ENCODE measurements at places on chromosomes 1 and 21. TPM values are rescaled to one million over a fixed set of nuclear protein-coding genes. Genes with fewer than 3 reads are reported as not detected.
A peak's percentile ranks its signal among the peaks of the same experiment; 100 is the strongest.

DNA sequence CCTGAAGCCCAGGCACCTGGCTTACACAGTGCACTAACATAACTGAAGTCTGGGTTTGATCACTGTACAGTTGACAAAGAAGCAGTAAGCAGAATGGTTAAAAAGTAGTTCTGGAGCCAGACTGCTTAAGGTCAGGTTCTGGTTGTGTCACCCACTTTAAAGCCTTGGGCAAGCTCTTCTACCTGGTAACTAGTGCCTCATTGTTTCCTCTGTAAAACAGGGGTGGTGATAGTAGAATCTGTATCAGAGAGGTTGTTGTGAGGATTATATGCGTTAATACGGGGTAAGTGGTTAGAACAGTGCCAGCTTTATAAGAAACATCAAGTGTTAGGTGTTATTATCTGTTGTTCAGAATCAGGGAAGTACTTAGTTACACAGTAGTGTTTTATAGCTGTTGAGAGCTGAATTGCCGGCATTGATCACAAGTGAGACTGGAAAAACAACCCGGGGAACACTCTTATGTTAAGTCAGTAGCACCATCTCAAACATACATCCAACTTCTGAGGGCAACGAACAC, 3.7 kb downstream of the BACH1 start:
- DNase-seq: no peak

GRCh38 chr1:18739897-18740296, 109.3 kb downstream of the PAX7 start:
- no peak for DNase-seq

DNA sequence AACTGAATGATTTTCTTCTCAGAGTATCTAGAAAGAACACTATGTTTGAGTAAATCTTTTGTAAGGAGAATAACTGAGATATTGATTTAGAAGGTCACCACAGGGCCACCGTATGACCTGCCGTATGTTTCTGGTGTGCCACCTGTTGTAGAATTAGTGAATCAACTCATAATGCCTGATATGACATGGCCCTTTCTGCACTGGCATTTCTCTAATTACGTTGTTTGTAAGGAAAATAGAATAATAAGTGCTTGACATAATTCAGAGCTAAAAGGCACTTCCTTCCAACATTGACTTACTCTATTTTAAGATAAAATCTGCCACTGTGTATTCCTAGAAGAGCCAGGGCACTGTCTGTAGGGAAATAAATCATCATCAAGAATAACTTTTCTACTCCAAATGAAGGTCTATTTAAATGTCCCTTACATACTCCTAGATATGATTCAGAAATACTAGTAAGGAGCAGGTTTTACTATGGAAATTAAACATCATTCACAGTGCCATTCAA, 101.7 kb downstream of the PHTF1 start:
- DNase-seq: no peak

GRCh38 chr1:206555473-206555935, 48.2 kb downstream of the RASSF5 start:
- DNase-seq: no peak

- no peak for DNase-seq
Observed at GRCh38 chr1:29953961-29954360, 717.6 kb downstream of the PTPRU start.

DNA sequence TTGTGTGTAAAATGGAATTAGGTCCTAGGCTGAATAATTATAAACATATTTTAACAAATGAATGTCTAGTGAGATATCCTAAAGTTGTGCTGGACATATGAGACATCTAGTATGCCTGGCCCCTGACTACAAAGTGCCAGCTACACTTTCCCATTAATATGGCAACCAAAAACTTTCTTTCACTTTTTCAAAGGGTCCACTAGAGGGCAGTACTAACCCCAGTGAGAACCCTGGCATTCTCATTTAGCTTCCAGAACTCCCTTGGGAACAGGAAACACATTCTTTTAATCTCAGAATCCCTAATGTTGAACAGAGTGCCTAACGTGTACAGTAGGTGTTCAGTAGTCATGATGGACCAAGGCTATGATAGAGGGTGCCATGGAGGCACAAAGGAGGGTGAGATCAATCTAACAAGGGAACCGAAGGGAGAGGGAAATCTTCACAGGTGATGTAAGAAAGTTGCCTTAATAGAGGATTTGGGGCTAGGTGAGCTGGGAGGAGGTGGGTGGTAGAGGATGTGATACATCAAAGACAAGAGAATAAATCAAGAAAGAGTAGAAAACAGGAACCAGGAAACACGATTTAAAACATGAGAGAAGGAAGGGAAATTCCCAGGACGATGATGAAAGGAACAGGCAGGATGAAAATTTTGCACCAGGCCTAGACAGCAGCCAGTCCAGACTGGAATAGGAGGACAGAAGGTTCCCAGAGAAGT, 41.6 kb downstream of the NSL1 start:
- peak; percentile 4 for DNase-seq

DNA sequence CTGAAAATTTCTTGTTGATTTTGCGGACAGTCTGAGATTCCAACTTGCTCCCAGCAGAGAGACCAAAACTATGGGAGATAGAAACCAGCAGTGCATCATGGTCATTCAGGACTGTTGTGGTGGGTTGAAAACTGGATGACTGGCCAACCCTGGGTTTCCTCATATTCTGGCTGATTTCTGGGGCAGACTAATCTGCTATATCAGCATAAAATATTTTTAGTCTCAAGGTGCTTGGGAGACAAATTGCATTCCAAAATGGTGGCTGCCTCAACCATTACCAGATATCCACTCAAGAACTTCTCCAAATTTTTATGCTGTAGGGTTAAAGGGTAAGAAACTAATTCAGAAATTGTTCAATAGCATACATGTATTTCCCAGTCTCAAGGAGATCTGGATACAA, 434.0 kb downstream of the BRINP3 start:
- no peak for DNase-seq

- DNase-seq: no peak
Observed at GRCh38 chr1:20411196-20411980, 74.6 kb downstream of the CAMK2N1 start.

DNA sequence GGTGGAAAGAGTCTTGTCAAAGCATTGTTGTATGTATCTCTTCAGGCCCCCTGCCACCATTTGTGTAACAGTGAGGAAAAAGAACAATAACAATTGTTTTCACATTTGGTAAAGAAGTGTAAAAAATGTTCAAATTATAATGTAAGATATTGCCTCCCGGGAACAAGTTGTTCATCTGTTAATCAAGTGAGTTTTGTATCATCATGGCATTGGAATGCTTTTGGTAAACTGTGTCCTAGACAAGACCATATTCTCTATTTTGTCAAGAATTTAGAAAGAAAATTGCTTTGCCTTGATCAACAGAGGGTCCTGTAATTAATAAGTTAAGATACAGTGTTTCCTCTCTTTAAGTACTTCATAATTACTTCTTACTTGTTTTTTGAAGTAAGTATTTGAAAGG, 692.0 kb upstream of the NR5A2 start:
- DNase-seq: no peak

DNA sequence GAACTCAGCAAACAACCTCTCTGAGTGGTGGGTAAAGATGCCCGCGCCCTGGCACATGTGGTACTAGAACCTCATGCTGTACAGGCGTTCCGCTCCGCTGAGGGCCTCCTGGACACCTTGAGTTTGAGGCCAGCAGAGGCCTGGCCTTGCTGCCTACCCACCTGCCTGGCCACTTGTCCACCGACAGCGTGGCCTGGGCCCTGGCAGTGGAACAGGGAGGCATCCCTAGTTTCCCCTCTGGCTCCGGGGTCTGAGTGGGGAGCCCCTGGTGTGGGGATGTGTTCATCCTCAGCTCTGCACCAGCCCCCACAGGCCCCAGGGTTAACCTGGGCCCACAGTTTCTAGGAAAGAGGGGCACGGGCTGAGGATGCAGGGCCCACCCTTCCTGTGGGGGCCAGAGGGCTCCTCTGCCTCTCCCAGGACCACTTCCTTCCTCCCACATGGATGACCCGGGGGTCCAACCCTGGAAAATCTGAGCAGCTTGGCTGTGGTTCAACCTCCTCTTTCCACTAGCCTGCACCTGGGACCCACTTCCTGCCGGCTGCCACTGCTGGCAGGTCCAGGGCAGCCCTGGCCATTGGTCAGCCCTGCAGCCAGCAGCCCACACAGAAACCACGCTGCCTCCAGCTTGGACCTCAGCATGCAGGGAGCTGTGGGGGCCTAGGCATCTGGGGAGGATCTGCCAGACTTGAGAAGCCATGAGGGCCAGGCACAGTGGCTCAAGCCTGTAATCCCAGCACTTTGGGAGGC, 53.3 kb upstream of the COL18A1 start:
- no peak for DNase-seq

GRCh38 chr1:58434181-58434580, 112.3 kb downstream of the OMA1 start:
- DNase-seq: no peak

DNA sequence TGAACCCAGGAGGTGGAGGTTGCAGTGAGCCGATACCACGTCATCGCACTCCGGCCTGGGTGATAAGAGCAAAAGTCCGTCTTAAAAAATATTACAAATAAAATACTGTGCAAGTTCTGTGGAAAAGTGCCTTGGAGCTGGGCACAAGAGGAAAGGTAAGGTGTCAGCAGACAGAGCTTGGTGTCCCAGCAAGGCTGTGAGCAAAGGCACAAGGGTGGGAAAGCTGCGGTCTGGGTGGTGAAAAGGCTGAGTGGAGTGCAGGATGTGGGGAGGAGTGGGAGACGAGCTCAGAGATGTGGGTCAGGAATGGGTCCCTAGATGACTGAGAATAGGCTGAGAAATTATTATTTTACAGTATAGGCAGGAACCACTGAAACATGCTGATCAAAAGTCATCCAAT, 150.6 kb downstream of the RHOU start:
- DNase-seq: no peak

The IFI44L gene
- 25.7 TPM for total RNA-seq

The SYTL1 gene
- total RNA-seq: 0.36 TPM

The SLC6A9 gene
- total RNA-seq: 12.3 TPM

The PPIE gene
- total RNA-seq: 19.4 TPM
